ENCODE measurements at places on chromosomes 16 and 17.

DNA sequence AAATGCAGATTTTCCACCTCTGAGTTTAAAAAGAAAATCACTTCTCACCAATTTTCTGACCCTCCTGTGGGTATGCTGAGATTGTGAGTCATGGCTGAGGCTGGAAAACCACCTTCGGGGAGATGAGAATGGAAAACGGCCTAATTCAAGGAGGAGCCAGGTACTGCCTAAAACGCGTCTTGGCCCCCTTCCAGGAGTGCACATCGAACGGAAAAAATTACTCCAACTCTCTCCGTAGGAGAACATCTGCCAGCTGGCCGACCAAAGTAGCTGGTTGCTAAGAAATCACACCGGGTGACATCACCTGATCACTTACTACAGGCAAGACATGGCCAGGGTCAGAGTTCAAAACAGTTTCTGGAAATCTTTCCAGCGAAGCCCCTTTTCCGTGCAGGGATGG is 107.6 kb downstream of the ZNF423 start:
- no peak for DNase-seq

GRCh38 chr16:4776141-4776705 is 9.3 kb upstream of the ZNF500 start:
- no peak for DNase-seq

DNA sequence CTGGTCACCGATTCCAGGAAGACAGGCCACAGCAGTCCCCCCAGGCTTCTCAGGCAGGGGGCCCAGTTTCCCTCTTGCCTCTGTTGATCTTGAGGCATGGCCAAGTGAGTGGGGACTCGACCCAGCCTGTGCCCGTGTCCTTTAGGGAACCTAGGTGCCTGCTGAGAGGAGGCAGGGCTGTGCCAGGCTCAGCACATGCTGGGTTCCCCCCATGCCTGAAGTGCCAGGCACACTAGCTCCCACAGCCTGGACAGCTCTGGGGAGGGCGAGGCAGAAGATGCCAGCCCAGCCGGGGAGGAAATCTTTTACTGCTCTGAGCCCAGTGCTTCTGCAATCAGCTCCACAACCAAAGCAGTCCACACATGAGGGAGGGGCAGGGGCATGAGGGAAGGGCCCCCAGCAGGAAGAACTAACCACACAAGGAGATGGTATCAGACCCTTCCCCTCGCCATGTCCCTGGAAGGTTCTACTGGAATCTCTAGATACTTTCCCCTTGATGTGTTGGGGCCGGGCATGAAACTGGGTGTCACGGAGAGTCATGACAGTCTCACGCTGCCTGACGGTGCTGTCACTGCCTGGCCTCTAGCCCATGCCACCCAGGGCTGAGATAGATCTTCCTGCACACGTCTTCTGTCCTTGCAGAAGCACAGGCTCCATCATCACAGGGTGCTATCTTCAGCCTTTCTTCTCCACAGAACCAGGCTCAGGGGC is 25.5 kb downstream of the MYO18A start:
- DNase-seq = no peak

- no peak for DNase-seq
Measured at GRCh38 chr16:80974649-80975376, 31.9 kb downstream of the CMC2 start.

GRCh38 chr17:74999523-74999922 is 12.1 kb downstream of the CDR2L start:
- DNase-seq = no peak

GRCh38 chr17:82956726-82957468 is 117.1 kb upstream of the ZNF750 start:
- no peak for DNase-seq

DNA sequence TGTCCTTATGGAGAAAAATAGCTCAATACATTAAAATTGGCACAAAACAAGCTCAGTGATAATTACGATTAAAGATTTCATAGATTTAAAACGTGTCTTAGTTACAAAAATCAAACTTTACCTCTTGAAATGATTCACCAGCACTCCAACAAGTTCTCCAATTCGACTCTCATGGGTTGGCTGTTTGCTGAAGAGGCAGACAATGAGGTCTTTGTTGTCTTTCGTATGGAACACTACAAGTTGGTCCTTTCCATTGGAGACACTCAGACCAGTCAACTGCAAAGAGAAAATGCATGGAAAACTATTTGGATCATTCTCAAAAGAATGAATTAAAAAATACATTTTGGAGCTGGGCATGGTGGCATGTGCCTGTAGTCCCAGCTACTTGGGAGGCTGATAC is 118.2 kb downstream of the CDK5R1 start:
- DNase-seq = no peak

GRCh38 chr17:43655693-43656255 is 5.9 kb downstream of the MEOX1 start:
- DNase-seq = no peak
